A549 treated with Hydrocortisone at 1 μM for 4 hours (cell line): ENCODE measurements at places on chromosomes 6 and 20. TPM values are rescaled to one million over a fixed set of nuclear protein-coding genes. Genes with fewer than 3 reads are reported as not detected.

GSTA3 gene
- not detected in 5 replicates for total RNA-seq

ADGRF5 gene
- 0.03 TPM in 1 of 5 replicates, not detected in the others for total RNA-seq

TRIM15 gene
- not detected in 5 replicates for total RNA-seq

DEFB124 gene
- 0.38 to 1.1 TPM (median 0.76 TPM) in 3 of 5 replicates, not detected in the others for total RNA-seq

PRDM13 gene
- total RNA-seq, result 0.71 to 1.1 TPM (median 0.83 TPM) in 5 replicates

TAAR8 gene
- not detected in 5 replicates for total RNA-seq

OSER1 gene
- total RNA-seq, result 49.8 to 56.3 TPM (median 54.7 TPM) in 5 replicates

PRKN gene
- 0.03 to 0.08 TPM in 2 of 5 replicates, not detected in the others for total RNA-seq

GFRA4 gene
- total RNA-seq, result not detected in 5 replicates

SSR1 gene
- 65.3 to 92.2 TPM (median 69.6 TPM) in 5 replicates for total RNA-seq

OOEP gene
- total RNA-seq, result not detected in 5 replicates

RNGTT gene
- total RNA-seq, result 7.0 to 11.7 TPM (median 8.5 TPM) in 5 replicates

IMPG1 gene
- not detected in 5 replicates for total RNA-seq

METTL24 gene
- not detected in 5 replicates for total RNA-seq

BCLAF1 gene
- total RNA-seq, result 54.1 to 98.3 TPM (median 66.9 TPM) in 5 replicates

OPRM1 gene
- not detected in 5 replicates for total RNA-seq

GPR6 gene
- not detected in 5 replicates for total RNA-seq

GJA10 gene
- total RNA-seq, result not detected in 5 replicates

BPIFB1 gene
- total RNA-seq, result 0.06 to 0.17 TPM (median 0.12 TPM) in 4 of 5 replicates, not detected in the other

TULP1 gene
- total RNA-seq, result not detected in 5 replicates

HUS1B gene
- 0.14 to 0.49 TPM (median 0.27 TPM) in 4 of 5 replicates, not detected in the other for total RNA-seq

GSTA2 gene
- 0.10 TPM in 1 of 5 replicates, not detected in the others for total RNA-seq

PPIL6 gene
- 2.9 to 3.8 TPM (median 3.1 TPM) in 5 replicates for total RNA-seq

SLC17A1 gene
- not detected in 5 replicates for total RNA-seq

SSTR4 gene
- total RNA-seq, result 0.32 to 0.60 TPM (median 0.49 TPM) in 5 replicates

TRIM10 gene
- not detected in 5 replicates for total RNA-seq

PGC gene
- total RNA-seq, result 0.08 to 0.14 TPM (median 0.12 TPM) in 3 of 5 replicates, not detected in the others

PPP1R11 gene
- 40.1 to 41.4 TPM (median 40.2 TPM) in 5 replicates for total RNA-seq

EDN3 gene
- total RNA-seq, result 2.9 to 3.5 TPM (median 3.1 TPM) in 5 replicates

EPHA7 gene
- 0.05 to 0.15 TPM (median 0.09 TPM) in 5 replicates for total RNA-seq

OLIG3 gene
- total RNA-seq, result not detected in 5 replicates

GSTA5 gene
- not detected in 5 replicates for total RNA-seq

JPH2 gene
- total RNA-seq, result 4.8 to 7.7 TPM (median 6.0 TPM) in 5 replicates

SFT2D1 gene
- total RNA-seq, result 38.8 to 41.8 TPM (median 40.0 TPM) in 5 replicates

SNAP25 gene
- 13.5 to 19.1 TPM (median 17.8 TPM) in 5 replicates for total RNA-seq

NKX2-2 gene
- not detected in 5 replicates for total RNA-seq

CRISP3 gene
- not detected in 5 replicates for total RNA-seq

OXT gene
- total RNA-seq, result not detected in 5 replicates

CTCFL gene
- 0.02 TPM in 1 of 5 replicates, not detected in the others for total RNA-seq

SIRPA gene
- 20.8 to 26.4 TPM (median 22.9 TPM) in 5 replicates for total RNA-seq

PRL gene
- not detected in 5 replicates for total RNA-seq
